Tongue (tissue), 3 donors: ENCODE measurements at places on chromosomes 12 and 14. TPM values are rescaled to one million over a fixed set of nuclear protein-coding genes. Genes with fewer than 3 reads are reported as not detected.
A peak's percentile ranks its signal among the peaks of the same experiment; 100 is the strongest.

GRCh38 chr12:2214411-2214810 is 161.6 kb downstream of the CACNA1C start:
- DNase-seq, result no peak

GRCh38 chr14:21367582-21368144 is 16.2 kb downstream of the SUPT16H start:
- DNase-seq, result no peak

GRCh38 chr12:1099158-1099557 is 108.1 kb downstream of the ERC1 start:
- DNase-seq, result no peak

DNA sequence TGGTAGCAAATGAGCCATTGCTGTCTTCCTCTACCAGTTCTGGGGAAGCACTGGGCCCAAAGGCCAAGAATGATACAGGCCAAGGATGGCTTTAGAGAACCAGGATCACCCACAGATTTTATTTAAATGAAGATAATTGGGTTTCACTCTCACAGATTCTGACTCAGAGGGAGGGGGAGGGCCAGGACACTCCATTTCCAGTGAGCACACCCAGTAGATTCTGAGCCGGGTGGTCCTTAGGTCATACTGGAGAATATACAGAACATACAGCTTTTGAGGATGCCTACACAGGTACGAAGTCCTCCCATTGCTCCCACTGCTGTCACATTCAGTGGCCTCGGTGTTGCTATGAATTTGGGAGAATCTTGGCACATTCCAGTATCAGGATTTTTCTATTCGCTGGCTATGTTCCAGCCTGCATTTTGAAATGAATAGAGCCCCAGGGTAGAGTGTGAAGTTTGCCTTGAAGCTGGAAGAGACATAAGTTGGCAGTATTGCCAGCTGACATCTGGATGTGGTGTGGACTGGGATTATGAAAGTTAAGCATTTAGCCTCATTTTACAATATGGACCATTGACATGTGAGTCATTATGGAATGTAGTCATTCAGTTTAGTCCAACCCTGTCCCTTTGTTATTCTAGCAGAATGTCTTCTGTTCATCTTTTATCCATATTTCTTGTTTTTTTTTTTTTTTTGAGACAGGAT is 45.8 kb upstream of the POC1B start:
- DNase-seq, result no peak

The ZNF891 gene
- total RNA-seq, result 3.6 TPM

GRCh38 chr12:126219654-126220279 is 1154.5 kb downstream of the AACS start:
- DNase-seq, result peak; percentile 39

The MMP17 gene
- total RNA-seq, result 6.8 TPM

DNA sequence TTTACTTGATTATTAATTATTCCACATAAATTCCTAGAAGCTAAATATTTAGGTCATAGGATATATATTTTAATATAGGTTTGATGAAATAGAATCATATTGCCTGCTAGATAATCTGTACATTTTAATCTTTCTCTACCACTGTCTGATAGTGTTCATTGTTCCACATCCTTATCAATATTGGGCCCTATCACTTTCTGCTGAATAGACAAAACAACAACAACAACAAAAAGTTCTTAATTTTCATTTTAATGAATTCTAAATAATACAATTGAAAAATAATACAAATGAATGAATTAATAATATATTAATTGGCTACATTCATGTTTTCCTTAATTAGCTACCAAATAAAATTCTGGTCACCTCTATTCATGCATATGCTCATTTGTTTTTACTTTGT is 1437.2 kb downstream of the LRFN5 start:
- DNase-seq, result no peak

DNA sequence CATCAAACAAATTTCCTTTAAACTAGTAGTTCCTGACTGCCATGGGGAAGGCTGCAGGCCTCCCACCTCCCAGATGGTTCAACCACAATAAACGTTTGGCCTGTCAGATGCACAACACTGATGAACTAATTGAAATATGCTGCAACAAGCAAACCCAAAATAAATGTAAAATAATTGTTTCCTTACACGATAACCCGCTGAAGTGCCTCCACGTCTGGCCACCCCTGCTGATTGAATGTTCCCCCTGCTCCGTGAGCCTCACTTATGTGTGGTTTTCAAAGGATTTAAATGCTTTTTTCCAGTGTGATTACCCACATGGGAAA is 8.4 kb downstream of the PITPNM2 start:
- DNase-seq, result no peak

The RBMS2 gene
- total RNA-seq, result 18.1 TPM

The TAOK3 gene
- 28.9 TPM for total RNA-seq

The NRIP2 gene
- 11.8 TPM for total RNA-seq

The KLHL33 gene
- 1.9 TPM for total RNA-seq

GRCh38 chr12:56932867-56933266 is 1.3 kb downstream of the SDR9C7 start:
- no peak for DNase-seq

The TAS2R42 gene
- total RNA-seq, result not detected

- DNase-seq, result no peak
Observed at GRCh38 chr12:128844031-128844635, 9.1 kb upstream of the GLT1D1 start.

The ASCL1 gene
- not detected for total RNA-seq

The TSPAN8 gene
- total RNA-seq, result 0.51 TPM

DNA sequence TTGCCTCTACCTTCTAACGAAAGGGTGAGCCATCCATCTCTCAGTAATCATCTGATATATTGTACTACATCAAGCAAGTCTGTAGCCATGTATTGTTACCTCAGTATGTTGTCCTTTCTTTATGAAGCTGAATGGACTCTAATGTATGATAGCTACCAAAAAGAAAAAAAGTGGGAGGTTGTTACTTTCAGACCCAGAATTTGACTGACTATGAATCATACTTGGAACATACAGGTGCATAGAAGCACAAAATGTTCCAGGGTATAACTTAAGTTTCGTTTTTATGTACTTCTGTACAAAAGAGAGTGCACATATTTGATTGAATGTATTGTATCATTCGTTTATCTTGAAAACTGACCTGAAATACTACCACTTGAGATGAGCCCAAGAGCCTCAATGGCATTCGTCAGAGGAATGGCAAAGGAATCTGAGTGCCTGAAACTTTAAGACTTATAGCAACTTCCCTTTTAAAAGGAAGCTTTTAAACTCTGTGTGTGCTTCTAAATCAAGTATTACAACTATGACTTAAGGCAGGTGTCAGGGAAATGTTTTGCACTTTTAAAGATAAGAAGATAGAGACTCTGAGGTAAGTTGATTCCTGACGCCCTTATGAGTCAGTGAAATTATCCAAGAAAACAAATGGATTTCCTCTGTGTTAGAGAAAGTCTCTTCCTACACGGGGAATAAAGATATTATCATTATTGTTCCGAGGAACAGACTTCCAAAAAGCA is 951.5 kb downstream of the GALC start:
- no peak for DNase-seq

The B4GALNT1 gene
- 3.3 TPM for total RNA-seq

The TAS2R30 gene
- total RNA-seq, result 16.9 TPM

The A2ML1 gene
- total RNA-seq, result 44.0 TPM

DNA sequence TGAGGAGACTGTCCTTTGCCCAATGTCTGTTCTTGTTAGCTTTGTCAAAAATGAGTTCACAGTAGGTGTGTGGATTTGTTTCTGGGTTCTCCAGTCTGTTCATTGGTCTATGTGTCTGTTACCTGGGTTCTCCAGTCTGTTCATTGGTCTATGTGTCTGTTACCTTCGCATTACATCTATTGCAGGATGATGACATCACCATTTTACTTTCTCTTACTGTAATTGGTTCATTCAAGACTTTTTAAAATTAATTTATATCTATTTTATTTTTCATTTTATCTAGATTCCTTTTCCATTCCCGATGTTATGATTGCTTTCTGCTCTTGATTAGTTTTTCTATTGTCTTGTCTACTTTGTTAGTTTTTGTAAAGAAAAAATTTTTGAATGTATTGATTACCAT is 615.5 kb downstream of the SOX5 start:
- no peak for DNase-seq

DNA sequence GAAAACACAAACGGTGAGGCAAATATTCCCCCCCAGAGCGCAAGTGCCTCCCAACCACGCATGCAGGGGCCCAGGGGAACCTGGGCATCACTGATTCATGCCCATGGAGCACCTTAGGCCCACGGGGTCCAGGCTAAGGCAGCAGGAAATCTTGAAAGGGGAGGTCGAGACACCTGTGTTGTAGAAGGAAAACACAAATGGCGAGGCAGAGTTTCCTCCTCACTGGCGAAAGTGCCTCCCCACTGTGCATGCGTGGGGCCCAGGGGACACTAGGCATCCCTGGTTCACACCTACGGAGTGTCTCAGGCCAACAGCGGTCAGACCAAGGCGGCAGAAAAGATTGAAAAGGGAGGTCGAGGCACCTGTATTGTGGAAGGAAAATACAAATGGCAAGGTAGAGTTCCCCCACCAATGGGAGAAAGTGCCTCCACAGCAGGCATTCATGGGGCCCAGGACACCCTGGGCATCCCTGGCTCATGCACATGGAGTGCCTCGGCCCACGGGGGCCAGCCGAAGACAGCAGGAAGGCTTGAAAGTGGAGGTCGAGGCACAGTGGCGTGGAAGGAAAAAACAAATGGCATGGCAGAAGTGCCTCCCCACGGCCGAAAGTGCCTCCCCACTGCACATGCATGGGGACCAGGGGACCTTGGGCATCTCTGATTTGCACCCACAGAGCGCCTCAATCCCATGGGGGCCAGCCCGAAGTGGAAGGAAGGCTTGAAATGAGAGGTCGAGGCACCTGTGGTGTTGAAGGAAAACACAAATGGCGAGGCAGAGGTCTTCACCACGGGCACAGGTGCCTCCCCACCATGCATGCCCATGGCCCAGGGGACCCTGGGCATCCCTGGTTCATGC is 368.8 kb downstream of the ALG10 start:
- no peak for DNase-seq

DNA sequence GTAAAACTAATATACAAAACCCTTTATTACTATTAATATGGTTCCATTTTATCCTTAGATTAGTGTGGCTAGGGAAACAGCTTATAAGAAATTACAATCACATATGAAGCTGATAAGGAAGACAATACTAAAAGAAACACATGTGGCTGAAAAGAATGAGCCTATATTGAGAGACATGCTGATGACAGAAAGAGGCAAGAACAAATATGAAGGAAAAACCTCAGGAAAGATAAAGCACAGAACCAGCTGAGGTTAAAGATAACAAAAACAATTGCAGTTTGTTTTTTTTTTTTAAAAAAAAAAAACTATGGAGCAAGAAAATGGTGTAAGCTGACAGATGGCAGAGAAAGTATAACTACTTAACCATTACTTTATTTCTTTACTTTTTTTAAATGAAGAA is 69.2 kb upstream of the OSBPL8 start:
- DNase-seq, result no peak

DNA sequence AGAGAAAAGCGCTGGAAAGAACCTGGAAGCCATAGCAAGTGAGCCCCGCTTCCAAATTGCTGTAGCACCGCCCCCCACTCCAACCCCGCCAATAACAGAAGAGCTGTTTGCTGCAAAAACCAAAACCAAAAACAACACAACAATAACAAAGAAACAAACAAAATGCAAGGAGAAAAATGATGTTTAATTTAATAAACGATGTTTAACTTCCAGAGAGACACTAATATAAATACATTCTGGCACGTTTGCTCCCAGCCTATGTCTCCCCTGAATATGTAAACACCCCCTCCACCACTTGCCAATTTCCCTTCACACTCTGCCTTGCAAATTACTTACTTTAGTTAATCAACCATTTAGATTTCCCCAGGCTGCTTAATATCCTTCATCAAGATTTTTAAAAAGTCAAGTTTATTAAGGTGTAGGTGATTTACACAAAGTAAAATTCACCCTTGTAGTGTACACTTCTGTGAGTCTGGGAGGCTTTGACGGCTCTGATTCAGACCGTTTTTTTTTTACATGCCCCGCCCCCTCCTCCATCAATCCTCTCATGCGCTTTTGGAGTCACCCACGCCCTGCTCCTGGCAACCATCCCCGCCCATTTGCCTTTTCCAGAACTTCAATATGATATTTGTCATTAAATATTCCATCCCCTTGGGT is 482 bp upstream of the IFI27L2 start:
- DNase-seq, result peak; percentile 67

The OR4E2 gene
- not detected for total RNA-seq

DNA sequence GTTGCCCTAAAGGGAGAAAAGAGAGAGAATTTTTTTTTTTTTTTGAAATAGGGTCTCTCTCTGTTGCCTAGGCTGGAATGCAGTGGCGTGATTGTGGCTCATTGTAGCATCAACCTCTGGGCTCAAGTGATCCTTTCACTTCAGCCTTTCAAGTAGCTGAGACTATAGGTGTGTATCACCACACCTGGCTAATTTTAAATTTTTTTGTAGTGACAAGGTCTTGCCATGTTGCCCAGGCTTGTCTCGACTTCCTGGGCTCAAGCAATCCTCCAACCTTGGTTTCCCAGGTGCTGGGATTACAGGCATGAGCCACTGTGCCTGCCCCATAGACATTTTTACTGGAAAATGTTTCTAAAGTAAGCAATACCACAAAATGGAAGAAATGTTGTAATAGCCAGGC is 36.8 kb downstream of the YARS2 start:
- DNase-seq, result no peak

DNA sequence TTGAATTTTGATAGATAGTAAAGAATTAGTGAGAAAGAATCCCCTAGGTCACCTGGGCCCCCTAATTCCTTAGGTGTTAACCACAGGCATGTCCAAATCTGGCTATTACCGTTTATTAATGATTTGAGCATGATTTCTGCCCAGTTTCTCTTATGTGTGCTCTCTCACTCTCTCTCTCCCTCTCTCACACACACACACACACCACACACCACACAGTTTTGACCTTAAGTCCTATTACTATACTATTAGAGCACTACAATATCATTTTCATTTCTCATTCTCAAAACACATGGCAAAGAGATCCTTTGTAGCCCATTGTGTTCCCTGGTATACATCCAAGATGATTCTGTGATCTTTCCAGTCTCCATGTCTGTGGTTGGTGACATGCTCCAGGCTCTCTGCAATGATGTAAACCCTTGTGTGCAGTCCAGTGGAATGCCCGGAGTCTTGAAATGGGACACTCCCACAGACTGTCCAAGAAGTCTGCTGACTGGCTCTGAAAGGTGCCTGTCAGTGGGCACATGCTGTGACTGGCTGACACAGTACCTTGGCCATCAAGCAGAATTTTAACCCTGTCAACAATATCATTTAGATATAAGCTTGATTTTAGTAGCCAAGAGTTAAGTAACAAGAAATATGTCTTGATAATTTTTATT is 96.2 kb downstream of the FIGNL2 start:
- peak; percentile 81 for DNase-seq

The LRP1-AS gene
- total RNA-seq, result not detected

GRCh38 chr12:112788205-112788604 is 3.3 kb upstream of the RPH3A start:
- DNase-seq, result no peak
